SJCRH30 (cell line): ENCODE measurements at places on chromosomes 7 and 10.

- DNase-seq: peak; percentile 25
Observed at GRCh38 chr10:4981722-4982471, 18.7 kb downstream of the AKR1C1 start.

- no peak for DNase-seq
Observed at GRCh38 chr7:128033246-128033645, 2.0 kb upstream of the LRRC4 start.

- DNase-seq: no peak
Observed at GRCh38 chr7:54811041-54811845, 52.2 kb upstream of the SEC61G start.

DNA sequence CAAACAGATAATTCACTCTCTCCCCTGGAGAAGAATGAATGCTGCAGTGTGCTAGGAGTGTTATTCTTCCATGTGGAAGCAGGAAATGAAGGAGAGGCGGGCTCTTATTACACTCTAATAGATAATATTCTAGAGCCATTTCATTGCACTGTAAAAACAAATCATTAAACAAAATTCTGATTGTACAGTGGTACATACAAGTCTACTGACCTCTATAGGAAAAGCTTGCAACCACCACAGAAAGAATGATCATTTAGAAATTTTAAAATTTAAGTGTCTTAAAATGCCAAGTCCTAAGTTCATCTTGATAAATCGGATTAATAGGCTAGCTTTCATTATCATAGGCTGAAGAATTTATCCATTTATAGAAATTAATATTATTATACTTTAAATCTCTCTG is 960.3 kb upstream of the LRRN3 start:
- no peak for DNase-seq

DNA sequence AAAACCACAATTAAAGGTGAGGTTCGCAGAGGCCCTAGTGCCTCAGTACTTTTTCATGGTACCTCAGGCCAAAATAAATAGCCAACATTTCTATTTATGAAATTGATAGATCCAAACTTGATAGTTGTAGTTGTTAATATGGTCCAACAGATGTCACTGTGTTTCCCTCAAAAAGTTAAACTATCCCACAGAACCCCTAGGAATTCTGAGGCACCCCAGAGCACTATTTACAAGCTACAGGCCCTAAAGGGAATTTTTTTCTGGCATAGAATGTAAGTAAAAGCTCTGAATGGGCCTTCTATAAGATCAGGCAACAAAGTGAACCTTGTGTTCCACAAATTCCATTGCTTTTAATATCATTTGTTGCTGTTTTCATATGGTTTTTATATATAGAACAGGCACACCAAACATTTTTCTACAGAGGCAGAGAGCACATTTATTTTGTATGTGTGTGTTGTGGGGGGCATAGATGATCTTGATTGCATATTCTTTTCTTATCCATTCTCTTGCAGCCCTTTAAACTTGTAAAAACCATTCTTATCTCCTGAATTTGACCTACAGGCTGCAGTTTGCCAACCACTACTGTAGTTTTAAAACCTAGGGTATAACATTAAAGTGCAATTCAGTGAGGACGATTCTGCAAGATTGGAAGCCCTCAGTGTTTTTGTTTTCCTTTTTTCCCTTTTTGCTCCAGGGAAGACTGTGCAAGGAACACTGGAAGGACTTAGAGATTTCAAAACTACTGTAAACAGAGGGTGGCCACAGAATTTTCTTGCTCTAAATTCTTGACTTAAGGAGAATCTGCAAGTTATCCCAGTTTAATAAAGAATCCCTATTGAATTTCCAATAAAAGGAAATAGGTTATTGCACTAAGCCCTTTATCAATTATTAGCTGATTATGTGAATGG is 3.5 kb upstream of the ARL4A start:
- peak; percentile 27 for DNase-seq

DNA sequence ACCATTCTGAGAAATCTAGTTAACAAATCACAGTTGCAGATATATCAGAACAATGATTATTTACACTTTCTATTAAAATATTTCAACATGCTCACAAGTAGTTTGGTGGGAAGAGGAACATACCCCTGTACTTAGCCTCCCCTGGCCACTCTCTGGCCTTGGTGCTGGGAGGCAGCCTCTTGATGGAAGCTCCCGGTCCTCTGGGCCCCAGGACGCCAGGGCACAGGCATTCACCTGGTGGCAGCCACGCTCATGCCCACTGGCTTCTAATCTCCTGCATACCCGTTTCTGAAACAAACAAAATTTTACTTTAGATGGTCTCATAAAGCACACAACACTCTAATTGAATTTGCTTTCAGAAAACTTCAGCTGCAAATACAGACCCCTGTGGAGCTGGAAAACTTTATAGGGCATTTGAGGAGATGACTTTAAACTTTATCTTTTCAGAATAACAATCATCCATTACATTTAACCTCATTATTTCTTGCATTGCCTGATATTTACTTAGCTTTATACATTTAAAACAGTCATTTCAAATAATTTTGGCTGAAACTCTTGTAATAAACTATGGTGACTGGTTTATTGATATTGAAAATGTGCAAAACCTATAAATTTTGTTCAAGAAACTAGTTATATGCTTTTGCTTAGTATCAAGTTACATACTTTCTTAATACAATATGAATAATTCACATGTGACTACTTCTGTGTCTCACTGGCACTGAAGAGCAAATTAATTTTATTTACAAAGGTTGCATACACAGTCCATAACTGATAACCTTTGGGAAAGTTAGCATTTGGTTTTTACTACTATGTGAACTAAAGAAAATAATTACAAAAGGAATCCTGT is 30.8 kb downstream of the C10orf143 start:
- DNase-seq: no peak

GRCh38 chr7:135723411-135723810 is 4.6 kb downstream of the SLC13A4 start:
- no peak for DNase-seq

- peak; percentile 53 for DNase-seq
Observed at GRCh38 chr7:150357771-150358427, 10.7 kb upstream of the REPIN1 start.

GRCh38 chr10:30056281-30056680 is 3.1 kb downstream of the JCAD start:
- no peak for DNase-seq

DNA sequence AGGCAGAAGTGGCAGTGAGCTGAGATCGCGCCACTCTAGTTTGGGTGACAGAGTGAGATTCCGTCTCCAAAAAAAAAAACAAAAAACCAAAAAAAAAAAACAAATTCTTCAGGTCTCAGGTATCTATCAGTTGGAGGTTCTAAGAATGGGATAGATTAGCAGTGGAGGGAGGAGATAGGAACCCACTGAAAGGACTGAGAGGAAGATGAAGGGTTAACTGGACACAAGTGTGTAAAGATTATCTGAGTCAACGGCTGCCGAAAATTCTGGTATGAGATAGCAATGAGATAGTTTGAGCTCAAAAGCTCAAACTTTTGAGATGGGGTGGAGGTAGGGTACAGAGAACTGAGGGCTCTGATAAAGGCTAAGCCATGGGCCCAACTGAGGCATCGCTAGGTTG is 12.8 kb downstream of the ZNF467 start:
- DNase-seq: no peak

DNA sequence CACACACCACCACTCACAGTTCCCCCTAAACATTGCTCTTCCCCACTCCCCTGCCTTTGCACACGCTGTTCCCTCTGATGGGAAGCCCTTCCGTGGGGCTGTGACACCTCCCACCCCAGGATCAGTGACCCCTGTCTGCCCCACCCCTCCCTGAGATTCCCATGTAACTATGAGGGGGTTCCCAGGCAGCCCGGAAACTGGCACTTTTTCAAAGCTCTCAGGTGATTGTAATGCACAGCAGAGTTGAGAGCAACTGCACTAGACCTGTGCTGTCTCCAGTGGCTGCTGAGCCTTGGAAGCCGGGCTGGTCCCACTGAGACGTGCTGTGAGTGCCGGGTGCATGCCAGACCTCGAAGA is 29.8 kb downstream of the GPRIN2 start:
- no peak for DNase-seq

DNA sequence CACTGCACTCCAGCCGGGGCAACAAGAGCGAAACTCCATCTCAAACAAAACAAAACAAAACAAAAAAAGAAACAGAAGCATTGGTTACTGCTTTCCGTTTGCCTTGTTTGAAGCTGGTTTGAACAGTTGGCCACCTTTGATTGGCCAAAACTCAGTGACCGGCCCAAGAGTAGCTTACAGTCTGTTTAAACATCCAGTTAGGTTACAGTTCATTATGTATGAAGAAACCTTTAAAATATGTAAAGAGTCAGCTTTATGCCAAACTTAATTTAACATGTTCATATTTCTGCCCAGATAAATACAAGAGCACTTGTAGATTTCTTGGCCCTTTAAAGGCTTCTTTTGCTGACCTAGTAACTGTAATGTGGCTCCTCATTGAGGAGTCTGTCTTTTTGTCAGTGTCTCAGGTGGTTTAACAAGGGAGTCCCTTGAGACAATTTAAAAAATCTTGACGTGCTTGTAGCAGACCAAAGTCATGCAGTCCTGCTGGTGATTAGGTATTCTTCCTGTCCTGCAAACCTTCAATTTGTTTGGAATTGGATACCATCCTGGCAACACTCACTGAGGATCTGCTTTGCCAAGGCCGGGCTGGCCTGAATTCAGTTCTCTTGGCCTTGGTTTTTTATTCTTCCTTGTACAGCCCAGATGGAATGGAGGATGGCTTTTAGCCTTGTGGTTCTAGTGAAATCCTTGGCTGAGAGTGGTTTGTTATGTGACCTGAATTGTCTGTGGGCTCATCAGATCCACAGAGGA is 128.9 kb downstream of the PLXDC2 start:
- no peak for DNase-seq

- DNase-seq: no peak
Observed at GRCh38 chr7:43591558-43592180, 8.8 kb downstream of the STK17A start.

DNA sequence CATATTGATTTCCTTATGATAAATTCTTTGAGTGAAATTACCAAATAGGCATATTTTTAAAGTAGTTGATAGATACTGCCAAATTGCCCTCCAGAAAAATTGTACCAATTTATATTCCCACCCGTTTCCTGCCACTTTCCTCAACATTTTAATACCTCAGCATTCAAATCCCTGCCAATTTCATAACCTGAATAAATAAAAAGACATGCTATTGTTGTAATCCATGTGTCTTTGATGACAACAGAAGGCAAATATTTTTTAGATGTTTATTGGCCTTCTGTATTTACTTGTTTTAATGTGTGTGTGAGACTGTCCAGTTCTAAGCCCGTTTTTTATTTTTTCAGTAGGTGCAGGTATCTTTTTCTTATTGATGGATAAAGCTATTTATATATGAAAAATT is 71.7 kb downstream of the TEX36 start:
- no peak for DNase-seq

DNA sequence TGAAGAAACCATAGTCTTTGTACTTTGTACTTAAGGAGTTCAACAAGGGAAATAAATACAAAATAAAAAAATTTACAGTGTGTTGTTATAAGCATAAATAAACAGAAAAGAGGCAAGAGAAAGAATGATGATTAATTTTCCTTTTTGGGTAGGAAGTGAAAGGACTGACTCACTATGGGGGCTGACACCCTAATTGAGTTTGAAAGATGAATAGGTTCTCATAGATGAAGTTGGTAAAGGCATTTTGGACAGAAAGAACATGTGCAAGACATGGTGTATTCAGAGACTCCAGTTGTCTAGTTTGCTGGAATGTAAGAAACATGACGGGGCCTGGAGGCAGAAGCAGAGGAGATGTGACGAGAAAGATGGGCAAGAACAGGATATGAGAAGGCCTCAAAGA is 83.7 kb downstream of the VPS50 start:
- no peak for DNase-seq

- DNase-seq: no peak
Observed at GRCh38 chr7:16874066-16874465, 7.7 kb downstream of the AGR3 start.

- no peak for DNase-seq
Observed at GRCh38 chr10:96288151-96288621, 16.0 kb upstream of the DNTT start.

GRCh38 chr7:122525355-122525754 is 173.6 kb downstream of the RNF133 start:
- no peak for DNase-seq

DNA sequence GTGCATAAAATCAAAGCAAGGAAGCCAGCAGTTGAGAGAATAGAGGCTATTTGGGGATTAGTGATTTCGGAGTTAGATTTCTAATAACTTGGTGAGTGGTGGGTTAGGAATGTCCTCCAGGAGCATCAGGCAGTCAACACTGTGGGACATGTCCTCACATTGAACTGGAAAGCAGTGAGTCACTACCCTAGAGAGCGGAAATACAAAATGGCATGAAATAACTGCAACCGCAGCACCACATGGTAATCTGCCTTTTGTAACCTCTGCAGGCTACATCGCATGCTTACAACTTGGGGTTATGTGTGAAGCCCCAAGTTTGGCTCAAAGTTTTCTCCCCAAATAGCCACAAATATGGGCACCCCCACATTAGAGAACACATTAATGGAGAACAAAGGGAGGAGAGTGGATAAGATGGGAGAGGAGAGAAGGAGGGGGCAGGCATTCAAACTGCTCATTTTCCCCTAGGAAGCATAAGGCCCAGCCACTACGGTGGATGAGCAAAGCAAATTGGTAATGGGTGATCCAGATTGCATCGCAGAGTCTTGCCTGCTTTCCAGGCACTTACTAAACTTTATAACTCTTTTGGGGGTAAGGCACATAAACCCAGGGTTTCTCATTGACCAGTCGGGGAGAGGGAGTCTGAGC is 22.0 kb upstream of the SLF2 start:
- DNase-seq: peak; percentile 99

GRCh38 chr10:62590306-62590705 is 214.2 kb upstream of the ADO start:
- no peak for DNase-seq

DNA sequence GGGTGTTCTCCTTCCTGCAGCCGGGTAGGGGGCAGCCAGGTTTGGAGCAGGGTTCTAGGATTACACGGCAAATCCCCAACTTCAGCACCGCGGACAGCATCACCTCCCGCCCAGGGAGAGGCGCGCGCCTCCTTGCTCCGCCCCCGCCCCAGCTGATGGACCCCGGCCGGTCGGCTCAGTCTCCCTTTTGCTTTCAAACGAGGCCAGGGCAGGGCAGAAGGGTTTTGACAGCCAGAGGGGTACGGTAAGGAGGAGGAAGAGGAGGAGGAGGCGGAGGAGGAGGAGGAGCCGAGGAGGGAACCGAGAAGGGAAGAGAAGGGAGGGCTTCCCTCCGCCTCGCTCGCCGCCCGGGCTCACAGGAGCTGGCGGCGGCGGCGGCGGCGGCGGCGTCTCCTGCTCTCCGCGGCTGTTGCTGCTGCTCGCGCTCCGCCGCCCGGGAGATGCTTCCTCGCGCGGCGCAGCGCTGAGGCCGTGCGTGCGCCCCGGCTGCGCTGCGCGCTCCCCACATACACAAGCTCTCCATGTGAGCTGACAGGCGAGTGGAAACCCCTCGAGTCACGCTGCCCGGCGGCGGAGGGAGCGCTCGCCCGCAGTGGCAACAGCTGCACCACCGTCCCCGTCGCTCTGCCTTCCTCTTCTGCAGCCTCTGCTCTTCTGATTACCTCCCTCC is 615 bp upstream of the CNTNAP2 start:
- peak; percentile 82 for DNase-seq
